ENCODE measurements at places on chromosomes 3 and 15.

- DNase-seq: no peak
Observed at GRCh38 chr3:13268961-13269441, 151.1 kb downstream of the NUP210 start.

DNA sequence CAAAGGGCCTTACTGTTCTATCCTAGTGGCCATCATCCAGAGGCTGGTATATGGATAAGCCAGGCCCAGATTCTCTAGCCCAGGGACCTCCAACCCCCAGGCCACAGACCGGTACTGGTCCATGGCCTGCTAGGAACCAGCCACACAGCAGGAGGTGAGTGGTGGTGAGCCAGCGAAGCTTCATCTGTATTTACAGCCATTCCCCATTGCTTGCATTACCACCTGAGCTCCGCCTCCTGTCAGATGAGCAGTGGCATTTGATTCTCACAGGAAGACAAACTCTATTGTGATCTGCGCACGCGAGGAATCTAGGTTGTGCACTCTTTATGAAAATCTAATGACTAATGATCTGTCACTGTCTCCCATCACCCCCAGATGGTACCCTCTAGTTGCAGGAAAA, 30.1 kb upstream of the TPM1 start:
- no peak for DNase-seq

DNA sequence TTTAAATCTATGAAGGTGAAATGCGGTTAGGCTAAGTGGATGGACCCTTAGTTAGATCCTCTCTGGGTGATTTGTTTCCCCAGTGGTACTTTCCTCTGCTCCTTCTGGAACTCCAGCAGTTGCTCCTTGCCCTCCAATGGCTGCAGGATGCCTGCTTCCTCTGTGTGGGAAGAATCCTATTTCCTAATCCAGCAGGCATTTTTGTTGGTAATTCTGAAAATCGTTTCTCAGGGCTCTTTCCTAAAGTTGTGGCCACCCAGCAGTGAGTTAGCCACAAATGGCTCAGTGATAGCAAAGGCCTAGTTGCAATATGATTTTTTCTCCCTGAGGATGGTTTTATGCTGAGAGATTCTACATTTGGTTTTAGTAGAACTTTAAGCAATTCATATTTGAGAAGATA, 332.3 kb upstream of the C2CD4B start:
- no peak for DNase-seq

DNA sequence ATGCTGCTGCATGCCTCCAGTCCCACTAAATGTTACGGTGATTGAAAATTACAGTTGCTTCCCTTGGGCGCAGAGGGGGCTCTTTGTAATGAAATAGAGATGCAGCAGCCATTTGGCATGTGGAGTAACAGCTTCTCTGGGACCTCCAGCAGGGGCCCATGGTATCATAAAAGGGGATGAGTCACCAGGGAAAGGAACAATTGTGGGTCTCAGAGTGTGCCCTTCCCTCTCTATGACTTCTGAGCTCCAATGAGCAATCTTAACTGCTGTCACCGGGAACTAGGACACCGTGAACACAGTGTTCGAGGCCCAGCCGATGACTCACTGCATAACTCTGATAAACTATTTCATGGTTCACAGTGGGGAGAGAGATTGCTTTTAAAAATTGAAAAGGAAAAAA, 164.8 kb upstream of the NUDT16 start:
- no peak for DNase-seq

DNA sequence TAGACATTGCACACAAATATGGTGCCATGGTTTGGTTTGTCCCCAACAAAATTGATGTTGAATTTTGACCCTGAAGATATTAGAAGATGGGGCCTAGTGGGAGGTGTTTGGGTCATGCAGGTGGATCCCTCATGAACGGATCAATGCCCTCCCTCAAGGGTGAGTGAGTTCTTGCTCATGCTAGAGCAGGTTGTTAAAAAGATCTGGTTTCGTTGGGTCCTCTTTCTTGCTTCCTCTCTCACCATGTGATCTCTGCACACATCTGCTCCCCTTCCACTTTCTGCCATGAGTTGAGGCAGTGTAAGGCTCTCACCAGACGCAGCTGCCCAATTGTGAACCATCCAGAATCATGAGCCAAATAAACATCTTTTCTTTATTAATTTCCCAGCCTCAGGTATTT, 87.8 kb upstream of the MDFIC2 start:
- DNase-seq: no peak
